ENCODE measurements at places on chromosomes 6 and 20. TPM values are rescaled to one million over a fixed set of nuclear protein-coding genes. Genes with fewer than 3 reads are reported as not detected.

Gene OOEP
- 0.49 TPM for total RNA-seq

Gene VGLL2
- not detected for total RNA-seq

Gene CRIP3
- total RNA-seq, result 0.84 TPM

Gene TCFL5
- 4.8 TPM for total RNA-seq

Gene ZSCAN26
- total RNA-seq, result 11.1 TPM

Gene TFAP2C
- total RNA-seq, result not detected

Gene RAD21L1
- total RNA-seq, result not detected

- no peak for DNase-seq
Measured at GRCh38 chr6:157727629-157728182, 95.3 kb upstream of the SNX9 start.

- DNase-seq, result no peak
Measured at GRCh38 chr6:31074401-31074800, 38.0 kb downstream of the C6orf15 start.

GRCh38 chr6:7171119-7171518 is 63.4 kb downstream of the RREB1 start:
- no peak for DNase-seq

DNA sequence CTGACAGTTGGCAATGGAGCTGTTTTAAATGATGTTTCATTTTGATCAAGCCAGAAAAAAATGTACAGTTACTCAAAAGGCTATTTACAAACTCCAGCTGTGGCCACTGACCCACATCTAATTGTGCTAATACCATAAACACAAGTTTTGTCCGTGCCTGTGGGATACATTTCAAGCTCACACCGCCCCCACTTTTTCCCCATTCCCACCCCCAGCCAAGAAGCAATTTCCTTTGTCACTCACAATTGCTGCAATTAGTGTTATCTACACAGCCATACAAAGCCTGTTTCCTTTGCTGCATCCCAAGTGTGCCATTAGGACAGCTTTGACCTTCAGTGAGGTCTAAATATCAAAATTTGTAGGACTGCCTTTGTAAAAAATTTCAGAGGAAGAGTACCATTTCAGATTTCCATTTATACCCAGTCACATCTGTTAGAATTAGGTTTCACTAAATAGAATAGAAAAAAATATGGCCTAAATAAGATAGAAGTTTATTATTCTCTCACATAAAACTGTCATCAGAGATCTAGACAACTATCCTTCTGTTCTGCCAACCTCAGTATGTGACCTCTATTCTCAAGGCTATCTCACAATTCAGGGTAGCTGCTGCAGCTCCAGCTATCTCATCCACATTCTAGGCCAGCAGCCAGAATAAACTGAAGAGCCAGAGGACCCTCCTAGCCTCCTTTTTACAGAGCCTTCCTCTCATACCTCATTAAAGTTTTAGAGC is 202.6 kb downstream of the NFATC2 start:
- no peak for DNase-seq

GRCh38 chr20:33881989-33882388 is 70.8 kb downstream of the CHMP4B start:
- no peak for DNase-seq

- DNase-seq, result peak; percentile 33
Measured at GRCh38 chr6:16420715-16421461, 182.5 kb downstream of the GMPR start.

- no peak for DNase-seq
Measured at GRCh38 chr20:58893355-58894120, 41.0 kb downstream of the GNAS start.

DNA sequence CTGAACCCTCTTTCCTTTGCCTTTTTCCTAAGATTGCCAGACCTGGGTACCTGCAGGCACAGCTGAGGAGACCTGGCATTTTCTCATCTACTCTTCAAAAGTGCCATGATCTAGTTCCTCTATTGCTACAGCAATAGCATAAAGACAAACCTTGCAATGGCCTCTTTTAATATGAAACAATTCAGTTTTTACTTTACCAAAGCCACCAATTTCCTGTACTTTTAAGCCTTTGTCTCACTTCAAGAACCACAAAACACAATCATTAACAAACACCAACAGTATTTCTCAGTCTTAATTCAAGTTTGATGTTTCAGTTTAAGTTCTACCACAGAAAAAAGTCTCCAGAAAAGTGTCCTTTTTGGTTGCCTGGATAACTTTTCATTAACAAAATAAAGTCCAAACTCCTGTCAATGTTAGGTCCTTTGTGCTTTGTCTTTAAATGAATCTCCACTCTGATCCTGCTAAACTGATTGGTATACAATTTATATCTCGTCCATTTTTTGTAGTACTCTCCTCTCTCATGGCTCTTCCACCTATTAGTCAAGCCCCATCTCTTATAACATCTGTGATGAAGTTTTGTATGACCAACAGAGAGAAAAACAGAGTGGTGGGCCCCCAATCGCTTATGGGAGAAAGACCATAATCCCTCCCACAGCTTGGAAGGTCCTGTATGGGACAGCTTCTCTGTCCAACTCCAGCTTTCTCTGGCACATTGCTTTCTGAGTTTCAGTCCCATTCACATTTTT is 50.5 kb upstream of the THEMIS start:
- DNase-seq, result no peak

- no peak for DNase-seq
Measured at GRCh38 chr6:123619156-123619555, 17.6 kb downstream of the TRDN start.

DNA sequence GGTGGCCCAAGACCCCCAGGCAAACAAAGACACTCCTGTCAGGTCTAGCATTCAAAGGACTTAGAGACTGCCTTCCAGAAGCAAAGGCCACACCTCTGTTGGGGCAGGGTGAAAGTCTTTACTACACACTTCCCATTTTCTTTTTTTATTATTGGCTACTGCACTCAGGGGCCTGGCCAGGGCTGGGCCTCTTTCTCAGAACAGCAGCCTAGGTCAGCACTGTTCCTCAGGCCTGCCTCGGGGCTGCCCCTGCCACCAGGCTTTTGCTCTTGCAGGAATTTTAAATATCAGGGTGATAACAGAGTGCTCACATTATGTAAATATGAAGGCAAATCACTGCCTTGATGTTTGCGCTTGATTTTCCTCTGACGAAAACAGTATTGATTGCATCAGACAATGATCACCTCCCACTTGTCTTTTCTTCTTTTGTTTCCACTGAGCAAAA is 18.5 kb downstream of the GSTA4 start:
- no peak for DNase-seq

GRCh38 chr6:33091957-33092356 is 16.2 kb downstream of the HLA-DPB1 start:
- DNase-seq, result peak; percentile 75

DNA sequence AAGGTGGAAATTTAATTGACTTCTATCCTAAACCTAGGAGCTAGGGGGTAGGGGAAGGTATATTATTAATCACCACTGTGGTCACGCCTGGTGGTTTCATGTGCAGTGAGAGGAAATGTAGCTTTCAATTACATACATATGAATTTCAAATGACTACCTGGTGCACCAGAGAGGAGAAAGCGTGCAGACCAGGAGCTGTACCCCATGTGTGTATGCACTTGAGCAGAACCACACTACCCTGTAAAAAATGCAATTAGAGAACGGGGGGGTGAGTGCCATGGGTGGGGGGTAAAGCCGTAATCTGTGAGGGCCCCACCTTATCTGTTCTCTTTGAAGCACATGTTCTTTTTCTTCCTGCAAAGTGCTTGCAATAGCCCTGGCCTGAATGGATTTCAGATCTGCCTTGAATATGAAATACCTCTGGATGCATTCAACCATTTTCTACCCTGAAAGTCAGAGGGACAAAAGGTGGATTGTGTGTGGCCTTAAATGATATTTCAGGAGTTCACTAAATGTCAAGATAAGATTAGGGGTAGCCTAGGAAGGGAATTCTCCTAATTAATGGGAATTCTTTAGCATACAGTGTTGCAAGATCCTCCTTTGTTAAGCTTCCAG is 30.9 kb upstream of the EDN3 start:
- DNase-seq, result no peak

DNA sequence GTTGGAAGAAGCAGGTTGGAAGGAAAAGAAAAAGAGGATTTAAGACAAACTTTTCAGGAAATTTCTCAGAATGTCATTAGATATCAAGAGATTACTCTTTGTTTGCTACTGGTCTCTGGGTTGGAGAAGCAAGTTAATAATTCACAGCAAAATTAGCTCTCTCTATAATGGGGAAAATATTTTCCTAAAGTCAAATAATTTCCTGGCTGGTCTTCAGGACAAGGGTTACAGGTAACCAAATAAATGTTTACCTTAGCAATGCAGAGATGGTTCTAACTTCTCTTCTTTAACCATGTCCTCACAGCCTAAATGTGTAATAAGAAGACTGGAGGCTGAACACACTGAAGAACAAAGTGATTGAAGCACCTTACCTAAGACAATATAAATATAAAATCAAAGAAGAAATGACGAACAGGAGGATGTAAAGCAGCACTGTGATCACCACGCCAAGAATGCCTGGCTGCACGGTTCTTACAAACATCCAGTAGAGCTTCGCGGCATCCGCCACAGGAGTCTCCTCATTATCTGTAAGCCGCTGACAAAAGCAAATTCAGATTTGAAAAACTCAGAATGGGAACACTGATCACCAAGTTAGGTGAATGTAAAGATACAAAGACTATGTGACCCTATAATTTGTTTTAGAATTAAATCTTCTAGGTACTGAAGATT is 717.5 kb downstream of the TFAP2A start:
- no peak for DNase-seq

- no peak for DNase-seq
Measured at GRCh38 chr20:14801591-14802325, 464.3 kb upstream of the FLRT3 start.

Measured in CD8-positive, alpha-beta T cell (primary cell).